ENCODE measurements at places on chromosomes 3 and 15. TPM values are rescaled to one million over a fixed set of nuclear protein-coding genes. Genes with fewer than 3 reads are reported as not detected.

DNA sequence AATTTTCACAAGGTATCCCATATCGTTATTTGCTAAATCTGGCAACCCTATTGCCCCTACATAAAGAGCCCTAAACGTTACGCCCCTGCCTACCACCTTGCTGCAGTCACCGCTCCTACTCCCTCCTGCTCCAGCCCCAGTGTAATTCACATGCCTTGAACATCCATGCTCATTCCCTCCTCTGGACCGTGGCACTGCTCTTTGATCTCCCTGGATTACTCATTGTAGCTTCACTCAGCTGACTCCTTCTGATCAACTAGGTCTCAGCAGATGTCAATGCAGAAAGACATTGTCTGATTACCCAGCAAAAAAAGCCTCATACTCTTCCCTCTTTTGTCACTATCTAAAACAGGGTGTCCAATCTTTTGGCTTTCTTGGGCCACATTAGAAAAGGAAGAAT, 40.7 kb upstream of the KBTBD8 start:
- no peak for DNase-seq

- DNase-seq = no peak
These were observed 17.6 kb downstream of the IFT80 start for GRCh38 chr3:160381470-160381869.

DNA sequence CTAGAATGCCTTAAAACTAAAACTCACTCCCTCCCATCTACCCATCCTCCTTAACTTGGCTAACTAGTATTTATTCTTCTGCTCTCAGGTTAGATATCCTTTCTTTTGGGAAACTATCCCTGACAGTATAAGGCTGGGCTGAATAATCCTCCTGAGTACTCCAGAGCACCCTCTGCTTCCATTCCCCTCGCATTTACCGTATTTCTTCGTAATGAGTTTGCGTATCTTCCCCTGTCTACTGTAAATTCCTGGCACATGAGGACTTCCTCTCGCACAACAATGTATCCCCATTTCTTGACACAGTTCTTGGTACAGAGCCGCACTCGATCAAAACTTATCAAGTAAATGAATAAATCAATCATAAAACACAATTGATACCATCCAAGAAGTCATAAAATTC, 82.9 kb upstream of the AKAP13 start:
- DNase-seq = no peak

DNA sequence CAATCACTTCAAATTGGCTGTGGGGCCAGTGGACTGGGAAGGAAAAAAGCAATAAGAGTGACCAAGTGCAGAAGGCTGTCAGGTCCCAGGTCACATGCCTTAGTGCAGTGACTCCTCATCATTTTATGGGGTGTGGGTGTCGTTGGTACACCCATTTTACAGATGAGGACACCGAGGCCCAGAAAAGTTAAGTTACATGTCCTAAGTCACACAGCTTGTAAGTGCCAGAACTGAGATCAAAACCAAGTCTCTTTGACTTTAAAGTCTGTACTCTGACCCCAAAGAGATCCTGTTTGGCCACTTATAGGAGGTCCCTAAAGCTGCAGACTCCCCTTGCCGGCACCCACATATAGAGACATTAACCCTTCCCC, 63.0 kb upstream of the POLG start:
- DNase-seq = no peak

DNA sequence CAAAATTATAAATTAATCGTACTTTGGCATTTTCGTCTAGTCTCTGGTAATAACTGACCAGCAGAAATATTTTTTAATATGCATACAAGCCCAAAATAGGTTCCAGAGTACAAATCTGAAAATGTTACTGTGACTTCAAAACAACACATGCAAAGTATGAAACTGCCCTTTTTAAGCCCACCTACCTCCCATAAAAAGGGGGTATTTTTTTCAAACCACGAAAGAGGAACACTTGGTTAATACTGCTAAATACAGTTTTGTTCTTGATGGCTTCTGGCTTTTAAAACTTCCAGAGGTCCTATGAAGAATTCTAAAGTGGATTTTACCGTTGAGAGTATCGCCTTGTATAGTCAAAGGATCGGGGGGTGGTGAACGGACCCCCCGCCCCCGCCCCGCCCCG, 610.7 kb downstream of the FOXP1 start:
- no peak for DNase-seq

DNA sequence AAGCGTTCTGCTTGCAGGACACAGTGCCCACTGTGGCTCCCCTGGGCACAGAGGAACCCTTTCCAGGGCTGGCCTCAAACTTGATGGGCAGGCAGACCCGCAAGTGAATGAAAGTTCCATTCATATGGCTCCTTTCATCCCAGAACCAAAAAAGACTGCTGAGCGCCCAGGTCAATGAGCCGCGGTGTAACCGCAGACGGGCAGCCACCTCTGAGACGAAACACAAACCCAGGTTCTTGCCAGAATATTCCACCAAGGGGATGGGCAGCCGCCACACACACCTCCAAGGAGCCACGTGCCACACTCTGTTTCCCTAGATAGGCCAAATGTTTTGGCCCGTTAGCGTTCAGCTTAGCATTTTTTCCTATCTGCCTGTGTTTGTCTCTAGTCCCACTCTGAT, 82.8 kb upstream of the IGF1R start:
- DNase-seq = no peak

DNA sequence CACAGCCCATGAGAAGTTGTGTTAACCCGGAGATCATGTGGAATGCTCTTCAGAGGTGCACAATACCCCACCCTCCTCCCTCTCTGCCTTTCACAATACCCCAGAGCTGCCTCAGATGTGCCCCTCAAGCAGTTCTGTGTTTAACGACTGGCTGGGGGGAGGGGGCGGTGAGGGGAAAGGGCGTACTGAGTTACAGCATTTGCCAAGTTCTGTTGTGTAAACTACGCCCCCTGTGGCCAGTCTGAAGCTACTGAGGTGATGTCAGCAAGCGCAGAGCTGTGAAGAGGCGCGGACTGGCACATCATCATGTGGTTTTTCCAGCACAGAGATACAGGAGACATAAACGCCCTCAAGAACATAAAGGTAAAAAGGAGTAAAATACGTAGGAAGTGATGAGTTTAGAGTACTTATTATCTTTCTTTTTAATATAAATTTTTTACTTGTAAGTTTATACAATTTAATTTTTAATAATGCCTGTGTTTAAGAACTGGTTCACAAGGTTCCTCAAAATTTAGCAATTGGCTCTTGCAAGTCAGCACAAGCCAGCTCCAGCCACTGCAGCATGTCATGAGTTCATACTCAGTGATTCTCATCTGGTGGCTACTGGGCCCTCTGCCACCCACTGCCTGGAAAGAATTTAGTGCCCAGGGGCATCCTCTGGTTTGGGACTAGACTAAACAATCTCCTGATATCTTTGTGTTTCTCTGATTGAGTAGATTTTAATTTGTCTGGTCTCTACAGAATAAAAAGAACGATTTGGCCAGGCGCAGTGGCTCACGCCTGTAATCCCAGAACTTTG, 1.7 kb downstream of the EPB42 start:
- no peak for DNase-seq

- no peak for DNase-seq
These were observed 41.0 kb downstream of the BHLHE40 start for GRCh38 chr3:5020242-5020722.

PLA1A gene
- 11.6 TPM for total RNA-seq

ANKRD63 gene
- 1.3 TPM for total RNA-seq

ST3GAL6 gene
- total RNA-seq = 27.2 TPM

ITPKA gene
- not detected for total RNA-seq

FOXL2NB gene
- total RNA-seq = not detected
